ENCODE measurements at places on chromosomes 6 and 20.

GRCh38 chr6:144893680-144894151, 608.6 kb downstream of the UTRN start:
- H3K27me3 ChIP-seq = no peaks in the 10 kb centered on the region
- no peak overlapping the region for H3K4me3 ChIP-seq
- no peak overlapping the region for H3K27ac ChIP-seq
- peaks cover 3% of the 10 kb centered on the region for H3K4me1 ChIP-seq
- no peaks in the 10 kb centered on the region for H3K36me3 ChIP-seq

GRCh38 chr6:51616243-51616642, 471.2 kb downstream of the PKHD1 start:
- no peak overlapping the region for H3K4me3 ChIP-seq
- H3K27me3 ChIP-seq = no peaks in the 10 kb centered on the region
- DNase-seq = no peak
- no peaks in the 10 kb centered on the region for H3K4me1 ChIP-seq

GRCh38 chr20:60365064-60365666, 406.9 kb downstream of the CDH26 start:
- H3K4me3 ChIP-seq = no peak overlapping the region
- DNase-seq = no peak
- H3K27ac ChIP-seq = no peak overlapping the region
- no peaks in the 10 kb centered on the region for H3K4me1 ChIP-seq
- no peaks in the 10 kb centered on the region for H3K27me3 ChIP-seq

DNA sequence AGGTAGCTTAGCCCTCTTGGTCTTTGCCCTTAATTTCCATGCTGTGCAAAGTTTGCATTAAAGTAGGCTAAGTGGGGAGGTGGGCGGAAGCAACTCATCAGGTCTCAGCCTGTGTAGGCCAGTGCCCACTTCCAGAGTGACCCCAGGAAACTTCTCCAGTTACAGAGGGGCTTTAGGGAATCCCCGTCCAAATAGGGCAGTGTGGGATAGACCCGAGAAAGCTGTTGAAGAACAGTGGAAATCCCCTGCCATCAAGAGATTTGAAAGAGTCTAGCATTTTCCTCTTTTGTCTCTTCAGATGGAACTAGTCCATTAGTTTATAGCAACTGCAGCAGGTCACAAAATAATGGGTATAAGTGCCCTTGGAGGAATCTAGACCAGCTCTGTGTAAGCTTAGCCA, 20.2 kb downstream of the SF3B5 start:
- H3K27me3 ChIP-seq = no peaks in the 10 kb centered on the region
- no peaks in the 10 kb centered on the region for H3K4me1 ChIP-seq
- H3K36me3 ChIP-seq = no peaks in the 10 kb centered on the region
- H3K4me3 ChIP-seq = no peak overlapping the region

GRCh38 chr6:48290595-48290994, 179.6 kb upstream of the PTCHD4 start:
- H3K27me3 ChIP-seq = no peaks in the 10 kb centered on the region
- no peak overlapping the region for H3K4me3 ChIP-seq
